SK-MEL-5 (cell line): ENCODE measurements at places on chromosomes 6 and 20. TPM values are rescaled to one million over a fixed set of nuclear protein-coding genes. Genes with fewer than 3 reads are reported as not detected.

CEP250 gene
- total RNA-seq = 36.5 and 39.3 TPM in 2 replicates

TRIM31 gene
- total RNA-seq = not detected in 2 replicates

FNDC1 gene
- 0.03 TPM in 1 of 2 replicates, not detected in the other for total RNA-seq

AVP gene
- total RNA-seq = not detected in 2 replicates

BPIFB1 gene
- total RNA-seq = not detected in 2 replicates

TSBP1 gene
- not detected in 2 replicates for total RNA-seq

HSPA1A gene
- 7.1 and 8.2 TPM in 2 replicates for total RNA-seq

RFX6 gene
- total RNA-seq = 0.08 TPM in 1 of 2 replicates, not detected in the other

UNC5CL gene
- total RNA-seq = 0.08 and 0.16 TPM in 2 replicates

DNA sequence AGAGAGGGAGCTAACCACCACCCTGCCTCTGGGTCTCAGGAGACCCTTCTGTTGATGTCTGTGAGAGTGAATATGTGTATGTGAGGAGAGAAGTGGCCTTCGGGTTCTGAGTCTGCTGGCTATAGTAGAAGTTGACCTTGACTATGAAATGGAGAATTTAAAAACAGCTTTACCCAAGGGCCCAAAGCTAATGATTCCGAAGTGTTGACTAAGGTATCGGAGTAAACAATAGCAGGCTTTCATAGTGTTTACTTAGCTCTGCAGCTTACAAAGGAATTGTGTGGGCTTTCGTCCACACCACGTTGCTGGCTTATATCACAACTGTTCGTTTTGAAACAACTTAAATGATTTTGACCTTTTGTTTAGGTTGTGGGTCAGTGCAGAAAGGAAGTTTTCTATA lies 126.5 kb upstream of the JAG1 start:
- no peak for DNase-seq

DNA sequence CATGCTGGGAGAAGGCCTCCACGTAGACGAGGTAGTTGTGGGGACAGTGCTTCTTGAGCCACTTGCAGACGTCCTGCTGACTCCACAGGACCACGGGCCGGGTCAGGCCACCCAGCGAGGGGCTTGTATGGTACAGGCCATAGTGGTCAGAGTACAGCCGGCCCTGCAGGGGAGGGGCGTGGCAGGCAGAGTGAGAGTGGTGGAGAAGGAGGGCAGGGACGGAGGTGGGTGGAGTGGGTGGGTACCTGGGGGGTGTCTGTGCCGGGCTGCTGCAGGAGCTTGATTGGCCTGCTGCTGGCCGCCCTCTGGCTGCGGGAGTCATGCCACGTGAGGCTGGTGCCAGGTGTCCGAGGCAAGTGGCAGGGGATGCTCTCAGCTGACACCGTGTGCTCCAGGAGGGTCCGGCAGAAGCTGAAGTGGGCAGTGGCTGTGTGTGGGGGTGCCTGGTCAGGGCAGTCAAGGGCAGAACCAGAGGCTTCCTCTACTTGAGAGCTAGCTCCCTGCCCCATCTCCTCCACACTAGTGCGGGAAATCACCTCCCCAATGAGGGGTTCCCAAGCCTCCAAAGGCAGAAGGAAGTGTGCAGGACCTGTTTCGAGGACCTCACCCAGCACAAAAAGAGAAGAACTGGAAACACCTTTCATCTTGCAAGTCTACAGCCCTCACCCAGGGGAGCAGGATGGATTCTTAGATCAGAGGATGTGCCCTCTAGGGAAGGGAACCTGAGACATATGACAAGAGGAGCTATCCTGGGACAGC lies 2.3 kb downstream of the SAMD10 start:
- DNase-seq = no peak

GRCh38 chr20:19943061-19943521 lies 74.1 kb upstream of the NAA20 start:
- peak; percentile 58 for DNase-seq

DNA sequence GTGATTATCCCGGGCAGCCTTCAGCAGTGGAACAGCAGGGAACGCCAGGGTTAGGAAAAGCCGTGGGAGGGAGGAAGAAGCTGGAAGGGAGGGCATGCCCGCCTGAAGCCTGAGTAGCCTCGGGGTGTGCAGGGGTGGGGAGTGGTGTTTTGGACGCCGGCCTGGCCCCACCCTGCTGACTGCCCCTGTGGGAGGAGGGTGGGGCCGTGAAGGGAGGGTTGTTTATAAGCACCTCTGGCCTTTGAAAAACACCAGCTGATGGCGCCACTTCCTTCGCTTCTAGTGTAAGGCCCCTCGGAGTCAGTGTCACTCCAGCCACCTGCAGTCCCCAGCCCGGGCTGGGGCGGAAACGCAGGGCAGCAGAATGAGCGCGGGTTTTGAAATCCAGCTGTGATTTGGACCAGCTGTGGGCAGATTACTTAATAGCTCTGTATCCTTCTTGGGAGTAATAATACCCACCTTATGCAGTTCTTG lies 52.8 kb upstream of the BMP6 start:
- DNase-seq = peak; percentile 22

- no peak for DNase-seq
Measured at GRCh38 chr20:54631059-54631458, 155.7 kb downstream of the DOK5 start.

- no peak for DNase-seq
Measured at GRCh38 chr20:24834310-24834709, 114.8 kb upstream of the CST7 start.

- no peak for DNase-seq
Measured at GRCh38 chr20:9523636-9524035, 9.2 kb downstream of the LAMP5 start.

- no peak for DNase-seq
Measured at GRCh38 chr6:11445146-11445545, 92.4 kb upstream of the TMEM170B start.

GRCh38 chr20:34907616-34908469 lies 31.4 kb downstream of the ACSS2 start:
- DNase-seq = peak; percentile 94

- no peak for DNase-seq
Measured at GRCh38 chr20:44552950-44553908, 29.1 kb upstream of the PKIG start.

DNA sequence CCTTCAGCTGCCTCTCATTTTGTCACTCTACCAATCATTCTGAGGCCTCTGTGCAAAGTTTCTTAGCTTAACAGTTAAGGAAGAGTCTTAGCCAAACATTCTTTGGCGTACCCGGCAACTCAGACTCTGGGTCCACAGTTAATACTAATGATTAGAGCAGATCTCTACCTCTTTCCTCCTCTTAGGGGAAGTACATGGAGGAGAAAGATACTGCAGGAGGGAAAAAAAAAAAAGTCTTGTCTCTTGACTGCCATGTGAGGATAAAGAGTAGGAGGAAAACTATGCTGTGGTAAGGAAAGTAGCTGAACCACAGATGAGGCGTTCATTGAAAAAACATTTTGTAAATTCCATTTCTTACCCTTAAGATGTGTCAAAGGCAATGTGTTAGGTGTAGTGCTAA lies 44.0 kb upstream of the MARCKS start:
- DNase-seq = peak; percentile 61

GRCh38 chr20:44850272-44850671 lies 35.2 kb upstream of the YWHAB start:
- DNase-seq = no peak

- DNase-seq = no peak
Measured at GRCh38 chr6:65448866-65449265, 258.2 kb downstream of the EYS start.

DNA sequence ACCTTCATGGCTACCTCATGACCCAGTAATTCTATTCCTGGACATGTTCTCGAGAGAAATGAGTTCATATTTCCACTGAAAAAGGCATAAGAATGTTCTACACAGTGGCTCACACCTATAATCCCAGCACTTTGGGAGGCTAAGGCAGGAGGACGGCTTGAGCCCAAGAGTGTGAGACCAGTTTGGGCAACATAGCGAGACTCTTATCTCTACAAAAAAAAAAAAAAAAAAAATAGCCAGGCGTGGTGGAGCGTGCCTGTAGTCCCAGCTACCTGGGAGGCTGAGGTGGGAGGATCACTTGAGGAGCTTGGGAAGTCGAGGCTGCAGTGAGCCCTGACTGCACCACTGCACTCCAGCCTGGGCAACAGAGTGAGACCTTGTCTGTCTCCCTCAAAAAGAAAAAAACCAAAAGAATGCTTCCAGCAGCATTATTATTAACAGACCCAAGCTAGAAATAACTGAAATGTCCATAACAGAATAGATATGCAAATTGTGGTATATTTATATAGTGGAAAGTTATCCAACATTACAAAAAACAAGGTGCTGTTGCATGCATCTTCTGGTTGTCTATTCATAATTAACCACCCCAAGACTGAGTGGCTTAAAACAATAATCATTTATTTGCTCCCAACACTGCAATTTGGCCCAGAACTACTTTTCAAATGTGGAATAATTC lies 9.4 kb upstream of the RAB44 start:
- DNase-seq = no peak

- DNase-seq = no peak
Measured at GRCh38 chr6:32836873-32837272, 1.7 kb downstream of the TAP2 start.

DNA sequence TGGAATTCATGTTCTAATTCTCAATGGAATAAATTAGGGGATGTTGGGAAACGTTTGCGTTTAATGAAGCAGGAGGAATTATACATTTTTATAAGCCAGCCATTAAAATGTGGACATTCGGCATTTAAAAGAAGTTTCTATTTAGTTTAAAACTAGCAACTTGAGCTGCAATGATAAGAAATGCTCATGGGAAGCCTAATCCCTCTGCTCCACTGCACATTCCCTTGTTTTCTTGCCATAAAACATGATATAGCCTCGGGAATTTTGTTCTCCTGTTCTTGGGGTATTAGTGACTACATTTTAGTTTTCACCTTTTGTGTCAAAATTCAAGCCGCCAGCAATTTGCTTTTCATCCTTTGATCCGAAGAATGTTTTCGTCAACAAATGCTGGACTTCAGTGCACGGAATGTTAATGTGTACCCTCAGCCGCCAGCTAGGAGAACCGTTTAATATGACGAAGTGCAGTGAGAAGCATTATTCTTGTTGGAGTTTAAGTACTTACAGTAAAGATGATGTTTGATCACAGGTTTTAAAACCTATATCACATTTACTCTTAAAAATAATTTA lies 137.9 kb downstream of the HIVEP1 start:
- DNase-seq = no peak

GRCh38 chr6:108733706-108734265 lies 114.4 kb upstream of the ARMC2 start:
- no peak for DNase-seq
